ENCODE measurements at places on chromosomes 5 and 9.
A peak's percentile ranks its signal among the peaks of the same experiment; 100 is the strongest.

GRCh38 chr9:135087489-135087792 is at the start of gene OLFM1:
OLFM1 (plus strand) TSS chr9:135087668; CDS start chr9:135087990, 322 bp downstream.
- peak; percentile 15 for DNase-seq

- DNase-seq: no peak
Observed at GRCh38 chr9:36213989-36214388, 23.3 kb downstream of the CLTA start.

GRCh38 chr9:69264526-69264925 is 60.5 kb upstream of the ENTREP1 start:
- no peak for DNase-seq

GRCh38 chr5:32283061-32283460 is 29.7 kb downstream of the MTMR12 start:
- DNase-seq: no peak

GRCh38 chr5:16736158-16736995 is 119.6 kb upstream of the RETREG1 start:
- DNase-seq: no peak

DNA sequence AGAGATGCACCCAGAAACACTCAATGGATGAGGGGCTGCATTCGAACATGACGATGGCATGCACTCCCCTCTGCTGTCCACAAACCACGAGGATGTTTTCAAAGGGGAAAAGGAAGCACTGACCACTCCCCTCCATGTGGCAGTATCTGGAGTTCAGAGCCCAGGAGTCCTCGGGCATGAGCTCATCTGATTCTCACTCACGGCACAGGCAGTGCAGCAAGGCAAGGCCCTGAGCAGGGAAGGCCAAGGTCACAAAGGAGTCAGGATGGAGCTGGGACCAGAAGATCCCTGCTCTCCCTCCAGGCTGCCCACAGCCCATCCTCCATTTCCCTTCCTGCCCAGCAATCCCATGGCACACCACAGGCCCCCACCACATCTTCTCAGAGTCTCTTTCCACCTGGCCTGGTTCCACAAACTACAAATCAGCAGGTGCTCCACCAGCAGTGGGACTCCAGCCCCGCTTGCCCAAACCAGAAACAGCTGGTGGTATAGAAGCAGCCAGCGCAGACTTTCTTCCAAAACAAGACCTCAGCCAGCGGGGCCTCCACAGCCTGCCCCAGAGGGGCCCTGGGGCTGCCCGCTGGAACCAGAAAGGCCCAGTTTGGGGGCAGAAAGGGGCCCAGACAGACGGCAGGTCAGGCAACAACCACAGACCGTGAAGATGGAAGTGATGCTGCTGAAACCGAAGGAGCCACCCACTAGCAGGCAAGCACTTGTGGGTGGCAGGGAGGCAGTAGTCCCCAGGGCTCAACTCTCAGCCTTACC is 12.2 kb downstream of the TNIP1 start:
- DNase-seq: no peak

GRCh38 chr5:38506302-38506701 is 50.1 kb downstream of the LIFR start:
- DNase-seq: no peak

GRCh38 chr5:28386712-28387111 is 1348.3 kb upstream of the CDH9 start:
- no peak for DNase-seq

DNA sequence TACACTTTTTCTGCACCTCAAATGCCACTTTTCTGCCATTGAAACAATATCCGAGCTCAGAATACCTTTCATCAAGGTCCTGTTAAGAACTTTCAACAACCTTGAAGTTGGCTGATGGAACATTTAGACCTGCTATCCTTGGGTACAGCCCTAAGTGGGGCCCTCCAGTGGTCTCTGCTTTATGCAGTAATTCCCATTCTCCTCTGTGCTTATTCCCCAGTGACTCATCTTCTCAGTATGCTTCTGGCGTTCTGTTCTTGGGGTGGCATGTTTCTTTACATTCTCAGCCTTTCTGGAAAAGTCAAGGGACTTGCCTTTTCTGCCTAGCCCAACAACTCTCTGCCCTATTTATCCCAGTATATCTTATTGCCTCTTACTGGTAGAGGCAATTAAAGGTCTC is 7.1 kb downstream of the ANP32B start:
- no peak for DNase-seq

GRCh38 chr5:39185761-39186160 is 33.6 kb downstream of the FYB1 start:
- no peak for DNase-seq

GRCh38 chr9:119044806-119045205 is 324.4 kb downstream of the BRINP1 start:
- no peak for DNase-seq

GRCh38 chr9:71607461-71607881 is 160.8 kb downstream of the CEMIP2 start:
- DNase-seq: no peak

DNA sequence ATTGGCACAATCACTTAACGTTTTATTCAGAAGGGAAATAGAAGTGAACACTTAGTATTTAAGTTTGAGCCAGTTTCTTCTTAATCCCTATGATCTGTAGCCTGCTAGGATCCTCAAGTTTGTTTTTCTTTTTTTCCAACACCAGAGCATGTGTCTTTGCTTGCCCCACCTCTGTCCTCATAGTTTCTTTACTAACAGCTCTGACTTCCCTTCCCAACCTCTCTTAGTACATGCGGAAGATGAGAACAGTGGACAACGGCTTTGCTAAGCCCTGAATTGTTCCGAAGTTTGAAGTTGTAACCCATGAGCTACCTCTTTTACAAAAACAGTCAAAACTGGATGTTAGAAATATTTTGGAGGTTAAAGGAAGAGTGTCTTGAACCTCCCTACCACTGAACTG is 61.7 kb upstream of the TAF11L2 start:
- no peak for DNase-seq

DNA sequence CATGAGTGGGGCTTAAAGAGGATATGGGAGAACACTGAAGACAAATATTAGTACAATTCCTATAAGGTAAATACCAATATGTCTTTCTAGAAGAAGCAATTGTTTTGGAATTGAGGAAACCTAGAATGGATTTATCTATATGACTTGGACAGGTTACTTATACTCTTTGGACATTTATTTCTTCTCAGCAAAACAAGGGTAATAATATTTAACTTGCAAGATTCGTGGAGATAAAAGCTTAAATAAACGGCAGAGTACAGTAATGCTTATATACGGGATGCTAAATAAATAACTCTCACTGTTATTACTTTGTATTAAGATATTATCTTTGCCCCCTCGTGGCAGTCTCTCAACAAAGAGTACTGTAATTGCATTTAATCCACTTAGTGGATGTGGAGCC is 8.6 kb downstream of the DMRTA1 start:
- DNase-seq: no peak

DNA sequence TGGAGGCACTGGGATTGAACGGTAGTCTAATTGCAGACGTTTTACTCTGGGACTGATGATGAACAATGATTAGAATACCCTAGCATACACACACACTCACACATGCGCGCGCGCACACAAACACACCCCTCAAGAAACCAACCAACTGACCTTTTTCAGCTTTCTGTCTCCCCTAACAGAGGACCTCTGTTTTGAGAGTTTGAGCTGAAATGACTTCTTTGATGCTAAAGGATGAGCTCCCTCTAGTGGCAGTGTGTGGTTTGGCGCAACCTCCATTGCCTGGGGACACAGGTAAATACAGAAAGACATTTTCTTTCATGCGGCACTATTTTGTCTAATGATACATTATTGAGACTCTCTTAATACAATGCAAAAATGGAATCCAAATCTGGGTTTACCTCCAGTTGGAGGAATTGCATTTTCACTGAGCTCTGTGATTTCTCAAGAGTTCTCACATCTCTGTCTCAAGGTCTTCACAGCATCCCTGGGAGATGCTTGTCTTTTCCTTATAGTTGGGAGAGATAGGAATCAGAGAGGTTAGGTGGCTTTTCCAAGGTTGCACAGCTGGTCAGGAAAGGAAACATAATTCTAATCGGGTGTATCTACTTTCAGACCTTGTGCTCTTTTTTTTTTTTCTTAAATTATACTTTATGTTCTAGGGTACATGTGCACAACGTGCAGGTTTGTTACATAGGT is 187.5 kb downstream of the TMEM38B start:
- peak; percentile 31 for DNase-seq

- no peak for DNase-seq
Observed at GRCh38 chr9:90365666-90366065, 277.0 kb downstream of the DIRAS2 start.

- no peak for DNase-seq
Observed at GRCh38 chr5:123115020-123115419, 26.0 kb downstream of the PRDM6 start.

- DNase-seq: peak; percentile 45
Observed at GRCh38 chr9:132800038-132800648, 77.9 kb downstream of the AK8 start.

GRCh38 chr5:143569722-143570567 is 166.5 kb upstream of the NR3C1 start:
- DNase-seq: no peak

DNA sequence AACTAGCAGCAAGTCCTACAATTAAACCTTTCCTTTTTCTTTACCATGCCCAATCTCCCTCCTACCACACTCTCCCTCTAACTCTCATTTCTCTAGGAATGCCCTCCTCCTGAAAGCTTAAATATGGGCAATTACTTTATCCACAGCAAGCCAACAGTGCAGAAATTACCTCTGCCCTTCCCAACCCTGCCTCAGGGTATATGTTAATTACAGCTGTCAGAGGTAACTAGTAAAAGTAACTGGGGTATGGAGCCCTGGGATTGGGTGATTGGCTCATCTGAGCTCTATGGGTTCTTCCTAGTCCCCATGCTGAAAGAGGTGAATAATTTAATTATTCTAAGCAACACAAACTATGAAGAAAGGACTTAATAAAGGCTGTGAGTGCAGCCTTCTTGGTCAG is 478.9 kb upstream of the NMUR2 start:
- no peak for DNase-seq

- no peak for DNase-seq
Observed at GRCh38 chr5:179284751-179285631, 60.3 kb downstream of the ADAMTS2 start.

GRCh38 chr5:9126490-9126889 is 419.4 kb downstream of the SEMA5A start:
- no peak for DNase-seq

GRCh38 chr9:93193388-93194220 is 9.7 kb downstream of the WNK2 start:
- DNase-seq: no peak

DNA sequence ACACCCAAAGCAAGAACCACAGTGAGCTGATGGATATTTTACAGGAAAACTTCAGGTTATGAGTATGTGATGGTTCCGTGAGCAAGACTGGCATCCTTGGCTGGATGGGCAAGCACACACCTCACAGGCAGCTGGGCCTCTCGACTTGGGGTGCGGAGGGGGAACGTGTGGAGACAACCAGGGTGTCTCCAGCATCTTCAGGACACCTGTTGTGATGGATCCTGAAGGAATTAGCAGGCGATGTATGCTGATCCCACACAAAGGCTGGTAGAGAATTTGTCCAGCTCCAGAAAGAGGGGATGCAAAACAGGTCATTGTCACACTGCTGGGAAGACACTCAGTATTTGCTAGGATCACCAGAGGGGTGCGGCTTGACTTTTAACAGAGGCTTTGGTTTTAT is 42.7 kb downstream of the SECISBP2 start:
- no peak for DNase-seq

DNA sequence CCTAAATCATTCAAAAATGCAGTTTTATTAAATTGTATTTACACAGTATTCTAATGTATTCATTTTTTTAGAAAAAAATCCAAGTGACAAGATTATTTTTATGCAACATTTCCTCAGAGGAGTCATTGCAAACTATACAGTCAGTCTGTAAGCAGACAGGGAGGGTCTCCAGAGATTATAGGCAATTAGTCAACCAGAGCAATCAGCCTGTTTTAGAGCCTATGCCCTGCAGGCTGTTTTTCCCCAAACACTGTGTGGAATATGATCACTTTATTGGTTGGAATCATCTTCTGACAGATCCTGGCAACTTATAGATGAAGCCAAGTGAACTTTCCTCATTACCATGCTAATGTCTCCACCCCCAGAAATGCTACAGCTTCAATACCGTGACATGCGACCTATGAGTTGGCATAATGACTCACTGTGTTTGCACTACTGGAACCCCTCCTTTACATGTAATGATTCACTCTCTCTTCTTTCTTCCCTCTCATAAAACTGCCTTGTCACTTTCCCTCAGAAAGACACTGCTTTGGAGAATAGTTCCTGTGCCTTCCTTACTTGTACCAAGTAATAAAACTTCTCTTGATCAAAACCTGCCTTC is 577.7 kb upstream of the FTMT start:
- no peak for DNase-seq

DNA sequence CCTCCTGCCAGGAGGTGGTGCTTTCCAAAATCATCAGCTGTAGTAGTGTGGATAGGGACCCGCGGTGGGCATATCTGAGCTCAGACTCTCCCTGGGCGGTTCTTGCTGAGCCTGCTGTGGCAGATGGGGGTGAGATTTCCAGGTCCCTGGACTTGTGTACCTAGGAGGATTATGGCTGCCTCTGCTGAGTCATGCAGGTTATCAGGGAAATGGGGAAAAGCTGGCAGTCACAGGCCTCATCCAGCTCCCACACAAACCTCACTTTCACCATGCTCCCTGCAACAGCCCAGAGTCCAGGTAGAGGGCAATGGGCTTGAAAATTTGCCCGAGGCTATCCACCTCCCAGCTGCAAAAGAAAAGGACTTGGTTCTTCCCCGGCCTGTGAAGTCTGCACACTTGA is 23.4 kb upstream of the MAMDC2 start:
- no peak for DNase-seq

DNA sequence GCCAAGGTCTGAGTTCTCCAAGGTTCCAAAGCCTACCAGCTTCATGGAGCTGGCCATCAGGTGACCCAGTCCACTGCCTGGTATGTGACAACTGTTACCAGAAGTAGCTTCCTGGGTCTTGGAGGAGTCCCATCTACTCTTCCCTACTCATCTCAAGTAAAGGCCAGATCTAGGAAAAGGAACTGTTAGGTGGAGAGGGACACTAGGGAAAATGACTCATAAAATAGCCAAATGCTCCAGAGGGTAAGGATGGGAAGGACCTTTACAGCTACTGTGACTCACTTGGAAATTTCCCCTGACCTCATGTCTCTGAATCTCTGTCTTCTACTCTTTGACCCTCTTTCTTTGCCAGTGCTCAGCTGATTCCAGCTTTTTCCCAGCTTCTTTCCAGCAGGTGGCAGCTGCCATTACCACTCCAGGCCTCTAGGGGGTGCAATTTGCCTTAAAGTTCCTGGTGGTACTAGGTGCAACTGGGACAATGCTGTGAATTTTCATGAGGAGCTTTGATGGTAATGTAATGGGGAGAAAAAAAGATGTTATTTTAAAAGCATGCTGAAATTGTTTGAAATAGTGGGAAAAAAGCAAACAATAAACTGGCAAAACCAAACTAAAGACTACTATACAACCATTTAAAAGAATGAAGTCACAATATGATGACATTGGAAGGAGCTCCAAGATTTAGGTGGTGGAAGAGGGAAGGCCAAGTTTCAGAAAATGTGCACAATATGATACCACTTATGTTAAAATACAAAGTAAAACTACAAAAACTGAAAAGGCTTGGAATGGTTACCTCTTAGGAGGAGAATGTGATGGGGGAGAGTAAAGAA is 27.1 kb upstream of the MYORG start:
- peak; percentile 28 for DNase-seq

GRCh38 chr5:139841549-139841948 is 45.9 kb downstream of the PSD2 start:
- no peak for DNase-seq

Data from stimulated activated CD4-positive, alpha-beta T cell treated with anti-CD3 and anti-CD28 coated beads, Interleukin-1b, Interleukin-23, amount 100 ng/mL, for 24 hours (primary cell).